ENCODE measurements at places on chromosomes 4 and X.

DNA sequence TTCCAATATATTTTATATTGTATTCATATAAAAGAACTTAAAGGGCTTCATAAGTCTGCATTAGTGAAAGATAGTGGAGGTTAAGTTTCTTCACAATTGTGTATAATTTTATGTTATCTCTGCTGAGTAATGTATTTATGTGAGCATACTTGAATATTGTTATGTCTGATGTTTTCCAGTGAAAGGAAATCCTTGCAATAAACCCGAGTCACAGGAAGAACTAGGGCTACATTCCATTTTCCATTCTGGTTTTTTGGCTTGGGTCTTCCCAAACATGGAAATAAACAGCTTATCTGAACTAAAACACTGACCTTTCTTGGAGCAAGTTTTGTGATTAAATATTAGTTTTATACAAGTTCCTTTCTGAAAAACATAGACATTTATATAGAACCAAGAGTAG, 231.3 kb upstream of the GPRIN3 start:
- DNase-seq: no peak

DNA sequence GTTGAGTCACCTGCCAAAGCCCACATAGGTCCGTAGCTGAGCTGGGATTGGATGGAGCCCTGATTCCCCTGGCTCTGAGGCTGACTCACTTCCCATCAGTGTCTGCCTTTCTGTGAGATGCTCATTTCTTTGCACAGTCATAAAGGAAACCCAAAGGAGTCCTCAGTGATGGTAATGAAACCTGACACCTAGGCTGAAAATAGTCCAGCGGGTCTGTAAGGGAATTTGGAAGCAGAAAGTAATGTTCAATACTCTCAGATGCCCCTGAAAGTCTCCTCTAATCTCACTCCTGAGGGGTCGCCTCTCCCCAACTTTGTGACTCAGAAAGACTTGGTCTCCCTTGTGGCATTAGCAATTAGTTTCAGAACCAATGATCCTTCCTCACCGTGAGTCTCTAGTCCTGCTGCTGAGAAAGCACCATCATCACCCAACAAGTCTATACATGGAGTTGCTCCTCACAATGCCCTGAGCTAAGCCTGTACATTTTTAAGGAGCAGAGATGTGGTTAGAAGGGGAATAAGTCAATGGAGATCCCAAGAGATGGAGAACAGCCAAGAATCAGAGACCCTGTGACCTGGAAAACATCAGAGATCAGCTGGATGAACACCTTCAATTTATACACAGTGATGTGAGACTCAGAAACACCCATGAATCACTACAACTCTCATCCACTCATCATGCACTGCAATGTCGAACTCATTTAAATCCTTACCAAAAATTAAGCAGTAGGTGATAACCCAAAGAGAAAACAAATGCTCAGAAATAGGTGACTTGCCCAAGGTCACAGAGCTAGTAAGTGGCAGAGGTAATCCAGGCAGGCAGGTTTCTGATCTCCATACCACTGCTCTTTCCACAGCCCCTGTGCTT, 219.0 kb upstream of the CPEB2 start:
- DNase-seq: no peak

- no peak for DNase-seq
Measured at GRCh38 chr4:110412354-110413065, 63.4 kb upstream of the ENPEP start.

DNA sequence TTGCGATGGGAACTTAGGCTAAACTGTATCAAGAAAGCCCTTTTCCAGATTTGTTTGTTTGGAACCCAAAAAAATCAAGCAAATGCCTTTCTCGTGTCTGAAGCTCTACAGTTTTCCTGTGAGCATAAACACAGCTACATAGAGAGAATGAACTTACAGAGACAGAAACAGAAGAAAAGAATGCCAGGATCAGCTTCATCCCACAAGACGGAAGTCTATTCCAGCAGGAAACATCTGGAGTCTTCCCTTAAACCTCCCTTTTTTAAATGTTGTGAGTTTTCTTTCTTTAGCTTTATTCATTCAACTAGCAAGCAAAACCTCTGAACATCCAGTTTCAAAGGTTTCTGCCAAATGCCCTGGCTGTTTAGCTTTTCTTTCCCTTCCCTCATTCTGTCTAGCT, 32.6 kb upstream of the ZFP42 start:
- DNase-seq: no peak

DNA sequence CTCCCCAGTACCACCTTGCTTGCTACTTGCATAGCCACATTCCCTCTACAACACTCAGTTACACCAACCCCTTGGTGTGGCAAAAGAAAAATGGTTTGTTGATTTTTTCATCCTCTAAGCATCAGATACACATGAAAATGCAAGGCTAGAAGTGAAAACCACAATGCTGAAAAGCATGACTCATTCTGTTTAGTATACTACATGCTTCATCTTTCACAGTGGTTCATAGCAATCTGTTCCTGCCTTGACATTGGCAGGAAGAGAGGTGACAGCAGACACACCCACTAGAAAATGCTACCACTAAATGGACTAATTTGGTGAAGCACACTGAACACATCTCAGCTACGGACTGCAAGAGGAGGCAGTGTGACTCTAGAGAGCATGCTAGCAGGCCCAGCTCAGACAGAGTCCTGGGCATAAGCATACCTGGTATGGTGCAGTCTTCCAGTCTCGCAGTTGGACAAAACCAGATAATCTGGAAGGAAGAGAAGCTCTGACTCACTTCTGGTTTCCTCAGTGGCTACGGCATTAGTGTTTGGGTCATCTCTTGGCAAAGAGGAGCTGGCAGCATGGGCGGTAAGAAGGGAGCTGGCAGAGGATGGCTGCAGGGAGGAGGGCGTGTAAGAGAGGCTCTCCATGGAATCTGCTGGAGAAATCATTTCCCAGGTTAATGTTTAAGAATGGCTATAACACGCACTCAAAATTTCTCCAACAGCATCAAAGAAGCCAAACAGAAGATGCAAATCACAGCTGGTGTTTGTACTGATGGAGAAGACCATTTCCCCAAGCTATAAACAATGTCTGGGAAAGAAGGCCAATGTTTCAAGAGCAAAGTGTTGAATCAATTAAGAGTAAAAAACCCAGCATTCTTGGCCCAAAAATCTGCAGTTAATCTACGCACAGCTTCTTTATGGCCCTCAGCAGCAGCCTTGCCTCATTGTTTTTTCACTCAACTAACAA, 37.8 kb downstream of the GAB3 start:
- no peak for DNase-seq

Measured in neural crest cell (in vitro differentiated cells).